A549 treated with CORT108297 at 1 μM for 4 hours (cell line): ENCODE measurements at places on chromosomes 1 and 21. TPM values are rescaled to one million over a fixed set of nuclear protein-coding genes. Genes with fewer than 3 reads are reported as not detected.

The CRNN gene
- not detected in 5 replicates for total RNA-seq

The FAM76A gene
- 5.0 to 6.2 TPM (median 5.3 TPM) in 5 replicates for total RNA-seq

The OXCT2 gene
- 0.40 to 0.74 TPM (median 0.50 TPM) in 5 replicates for total RNA-seq

The MARCKSL1 gene
- 57.0 to 77.4 TPM (median 72.1 TPM) in 5 replicates for total RNA-seq

The TAF13 gene
- 23.6 to 41.4 TPM (median 29.0 TPM) in 5 replicates for total RNA-seq

The RNPC3 gene
- 5.6 to 7.7 TPM (median 6.3 TPM) in 5 replicates for total RNA-seq

The VCAM1 gene
- total RNA-seq = 0.02 to 0.08 TPM (median 0.05 TPM) in 5 replicates

The FALEC gene
- 0.16 to 0.39 TPM in 2 of 5 replicates, not detected in the others for total RNA-seq

The SLC22A15 gene
- total RNA-seq = 0.50 to 0.93 TPM (median 0.66 TPM) in 5 replicates

The IL12RB2 gene
- 0.02 to 0.14 TPM (median 0.08 TPM) in 3 of 5 replicates, not detected in the others for total RNA-seq

The INAVA gene
- 33.0 to 46.6 TPM (median 40.1 TPM) in 5 replicates for total RNA-seq
